ENCODE measurements at places on chromosomes 16 and 17. TPM values are rescaled to one million over a fixed set of nuclear protein-coding genes. Genes with fewer than 3 reads are reported as not detected.

The ASPHD1 gene
- 14.2 TPM for total RNA-seq

The LITAFD gene
- not detected for total RNA-seq

The SLC12A4 gene
- 50.7 TPM for total RNA-seq

The PNMT gene
- total RNA-seq: not detected

The KRTAP2-3 gene
- total RNA-seq: 11.6 TPM

The SLFN14 gene
- not detected for total RNA-seq

The PRAC1 gene
- total RNA-seq: not detected

The KRT32 gene
- not detected for total RNA-seq

The GUCY2D gene
- not detected for total RNA-seq

The C1QTNF8 gene
- not detected for total RNA-seq

The IL17C gene
- total RNA-seq: not detected

The HIRIP3 gene
- 9.5 TPM for total RNA-seq

The PPY gene
- total RNA-seq: not detected

The TMC5 gene
- 0.36 TPM for total RNA-seq

The CYGB gene
- 49.9 TPM for total RNA-seq

The FCSK gene
- 21.8 TPM for total RNA-seq

DNA sequence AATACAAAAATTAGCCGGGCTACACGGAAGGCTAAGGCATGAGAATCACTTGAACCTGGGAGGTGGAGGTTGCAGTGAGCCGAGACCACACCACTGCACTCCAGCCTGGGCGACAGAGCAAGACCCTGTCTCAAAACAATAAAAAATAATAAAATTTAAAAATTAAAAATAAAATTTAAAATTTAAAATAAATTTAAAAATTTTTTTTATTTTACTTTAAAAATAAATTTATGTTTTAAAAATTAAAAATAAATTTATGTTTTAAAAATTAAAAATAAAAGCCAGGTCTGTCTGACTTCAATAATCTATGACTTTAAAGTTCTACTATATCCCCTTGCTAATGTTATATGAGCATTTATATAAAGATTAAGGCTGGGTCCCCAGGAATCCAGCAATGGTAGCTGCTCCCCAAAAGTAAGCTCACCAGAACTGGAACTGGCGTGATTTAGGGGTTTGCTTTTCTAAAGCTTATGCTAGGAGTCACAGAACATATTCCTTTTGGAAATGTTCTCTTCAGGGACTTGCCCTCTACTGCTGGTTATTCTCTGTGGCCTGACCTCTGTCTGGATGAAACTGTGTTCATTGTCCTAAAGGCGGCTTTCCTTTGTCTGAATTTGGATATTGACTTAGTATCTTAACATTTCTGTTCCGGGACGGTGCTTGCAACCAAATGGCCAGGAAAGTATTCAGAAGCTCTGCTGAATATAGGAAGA is 140.2 kb upstream of the NOL11 start:
- no peak for DNase-seq

GRCh38 chr16:35258381-35258780 is 1799.0 kb downstream of the TP53TG3F start:
- no peak for DNase-seq

- DNase-seq: no peak
These were observed 168.4 kb downstream of the RAB11FIP4 start for GRCh38 chr17:31559584-31560501.

GRCh38 chr16:49377196-49377755 is 3.7 kb downstream of the C16orf78 start:
- DNase-seq: no peak

DNA sequence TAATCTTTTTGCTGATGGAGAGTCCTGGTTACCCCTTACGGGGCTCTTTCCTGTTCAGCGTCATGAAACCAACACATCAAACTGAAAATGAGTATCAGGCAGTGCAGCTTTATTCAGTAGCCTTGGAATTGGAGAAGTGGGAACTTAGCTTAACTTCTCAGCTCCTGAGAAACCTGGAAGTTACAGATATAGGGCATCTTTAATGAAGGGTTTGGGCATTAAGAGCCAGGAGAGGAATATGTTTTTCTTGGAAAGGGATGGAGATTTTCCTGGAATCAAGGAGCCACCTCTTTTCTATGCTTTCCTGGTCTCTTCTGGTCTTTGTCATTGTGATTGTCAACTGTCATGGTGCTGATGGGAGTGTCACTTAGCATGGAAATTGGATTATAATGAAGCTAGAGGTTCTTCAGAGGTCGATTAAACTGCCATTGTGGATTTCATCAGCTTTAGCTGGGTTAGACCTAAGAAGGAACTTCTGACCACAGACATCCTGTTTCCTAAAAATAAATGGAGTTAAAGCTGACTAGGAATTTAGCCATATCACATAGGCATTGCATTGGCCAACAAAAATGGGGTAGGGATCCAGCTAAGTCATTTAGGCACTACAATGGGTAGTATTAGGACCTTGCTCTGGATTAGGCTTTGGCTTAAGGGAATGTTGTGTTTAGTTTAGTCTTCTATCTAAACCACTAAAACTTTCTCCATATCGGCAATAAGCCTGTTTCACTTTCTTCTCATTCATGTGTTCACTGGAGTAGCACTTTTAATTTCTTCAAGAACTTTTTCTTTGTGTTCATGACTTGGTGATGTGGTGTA is 186.4 kb downstream of the BCAS3 start:
- no peak for DNase-seq

DNA sequence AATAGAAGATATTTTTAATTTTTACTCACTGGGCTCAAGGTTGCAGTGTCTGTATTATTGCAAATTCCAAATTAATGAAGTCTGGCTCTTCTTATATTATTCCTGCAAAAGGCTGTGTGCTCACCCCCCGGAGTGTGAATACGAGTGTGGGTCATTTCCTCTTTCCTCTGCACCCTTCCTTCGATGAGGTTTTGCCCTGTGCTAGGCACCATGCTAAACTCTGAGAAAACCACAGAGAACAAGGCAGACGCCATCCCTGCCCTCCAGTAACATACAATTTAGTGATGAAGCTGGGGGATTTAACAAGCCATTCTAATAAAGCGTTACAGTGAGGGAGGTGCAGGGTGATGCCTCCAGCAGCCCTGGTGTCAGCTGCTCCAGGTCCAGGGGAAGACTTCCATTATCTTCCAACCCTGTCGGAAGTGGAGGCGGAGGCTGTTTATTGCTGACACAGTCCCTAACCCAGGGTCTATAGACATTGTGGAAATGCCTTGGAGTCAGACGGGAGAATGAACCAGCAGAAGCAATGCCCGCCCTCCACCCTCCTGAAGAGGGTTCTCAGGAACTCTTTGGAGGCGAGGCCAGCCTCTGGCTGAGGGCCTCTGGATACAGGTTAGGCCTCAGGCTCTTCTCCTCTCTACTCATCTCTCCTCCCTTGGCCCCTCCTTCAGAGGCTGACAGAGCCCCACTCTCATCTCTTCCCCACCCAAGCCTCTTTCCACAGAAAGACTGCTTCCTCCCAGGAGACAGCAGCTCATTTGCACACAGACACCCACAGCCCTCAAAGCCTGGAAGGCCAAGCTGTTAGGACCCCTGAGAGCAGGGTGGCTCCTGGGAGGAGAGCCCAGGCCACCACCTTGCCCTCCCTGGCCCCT is 2.0 kb upstream of the ACE start:
- no peak for DNase-seq

GRCh38 chr17:4565209-4566141 is 5.1 kb upstream of the GGT6 start:
- no peak for DNase-seq

- DNase-seq: no peak
These were observed 4.7 kb downstream of the MNT start for GRCh38 chr17:2396192-2396567.

DNA sequence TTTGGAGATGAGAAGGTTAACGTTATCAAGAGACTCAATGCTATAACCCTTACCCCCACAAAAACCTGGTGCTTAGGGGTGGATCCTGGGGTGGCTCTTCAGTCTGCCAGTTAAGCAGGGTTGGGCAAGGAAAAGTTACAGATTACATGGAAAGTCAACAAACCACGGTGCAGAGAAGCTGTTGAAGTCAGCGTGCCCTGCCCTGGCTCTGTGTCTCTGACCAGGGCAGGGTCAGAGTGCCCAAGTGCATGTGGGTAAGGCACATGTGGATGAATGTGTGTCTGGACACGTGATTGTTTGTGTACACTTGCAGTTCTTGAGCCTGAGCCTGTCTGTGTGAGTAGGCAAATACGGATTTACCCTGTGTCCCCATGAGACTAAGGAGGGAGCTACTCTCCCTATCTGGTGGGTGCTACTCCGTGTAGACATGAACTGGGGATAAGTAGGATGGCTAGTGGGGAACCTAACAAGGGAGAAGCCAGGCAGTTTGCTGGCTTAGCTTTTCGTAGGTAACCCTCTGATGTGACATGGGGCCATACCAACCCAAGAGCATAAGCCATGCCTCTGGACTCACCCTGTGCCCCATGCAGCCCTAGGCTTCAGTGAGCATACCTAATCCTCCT is 5.5 kb downstream of the IGFBP4 start:
- DNase-seq: peak; percentile 82

DNA sequence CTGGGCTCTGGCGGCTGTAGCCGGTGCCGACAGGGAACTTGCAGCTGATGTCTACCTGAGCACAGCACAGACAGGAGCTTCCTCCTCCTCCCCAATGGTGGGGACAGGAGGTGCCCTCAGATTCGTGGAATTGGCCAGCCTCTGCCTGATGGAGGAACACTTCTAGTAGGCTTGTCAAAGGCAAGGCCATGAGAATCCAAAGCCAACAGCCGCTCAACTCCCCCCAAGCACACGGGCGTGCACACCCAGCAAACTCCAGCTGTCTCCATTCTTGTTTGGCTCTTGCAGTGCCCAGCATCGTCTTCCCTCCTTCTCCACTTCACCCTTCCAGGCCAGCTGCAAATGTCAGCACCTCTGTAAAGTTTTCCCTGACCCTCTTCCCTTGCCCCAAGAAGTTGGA is 35.1 kb downstream of the SCNN1G start:
- DNase-seq: no peak

- no peak for DNase-seq
These were observed 1.7 kb downstream of the NRN1L start for GRCh38 chr16:67886387-67886786.

- DNase-seq: no peak
These were observed 62.4 kb downstream of the VAT1L start for GRCh38 chr16:77850636-77851333.

- no peak for DNase-seq
These were observed 14.2 kb upstream of the KREMEN2 start for GRCh38 chr16:2949705-2950352.

GRCh38 chr16:18832006-18832405 is 30.7 kb upstream of the ARL6IP1 start:
- no peak for DNase-seq

DNA sequence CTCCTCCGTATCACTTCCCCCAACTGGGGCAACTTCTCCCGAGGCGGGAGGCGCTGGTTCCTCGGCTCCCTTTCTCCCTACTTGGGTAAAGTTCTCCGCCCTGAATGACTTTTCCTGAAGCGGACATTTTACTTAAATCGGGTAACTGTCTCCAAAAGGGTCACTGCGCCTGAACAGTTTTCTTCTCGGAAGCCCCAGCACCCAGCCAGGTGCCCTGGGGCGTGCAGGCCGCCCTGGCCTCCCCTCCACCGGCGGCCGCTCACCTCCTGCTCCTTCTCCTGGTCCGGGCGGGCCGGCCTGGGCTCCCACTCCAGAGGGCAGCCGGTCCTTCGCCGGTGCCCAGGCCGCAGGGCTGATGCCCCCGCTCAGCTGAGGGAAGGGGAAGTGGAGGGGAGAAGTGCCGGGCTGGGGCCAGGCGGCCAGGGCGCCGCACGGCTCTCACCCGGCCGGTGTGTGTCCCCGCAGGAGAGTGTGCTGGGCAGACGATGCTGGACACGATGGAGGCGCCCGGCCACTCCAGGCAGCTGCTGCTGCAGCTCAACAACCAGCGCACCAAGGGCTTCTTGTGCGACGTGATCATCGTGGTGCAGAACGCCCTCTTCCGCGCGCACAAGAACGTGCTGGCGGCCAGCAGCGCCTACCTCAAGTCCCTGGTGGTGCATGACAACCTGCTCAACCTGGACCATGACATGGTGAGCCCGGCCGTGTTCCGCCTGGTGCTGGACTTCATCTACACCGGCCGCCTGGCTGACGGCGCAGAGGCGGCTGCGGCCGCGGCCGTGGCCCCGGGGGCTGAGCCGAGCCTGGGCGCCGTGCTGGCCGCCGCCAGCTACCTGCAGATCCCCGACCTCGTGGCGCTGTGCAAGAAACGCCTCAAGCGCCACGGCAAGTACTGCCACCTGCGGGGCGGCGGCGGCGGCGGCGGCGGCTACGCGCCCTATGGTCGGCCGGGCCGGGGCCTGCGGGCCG is 1.6 kb downstream of the HIC1 start:
- no peak for DNase-seq

GRCh38 chr17:49191917-49192741 is 18.2 kb downstream of the GNGT2 start:
- peak; percentile 43 for DNase-seq

GRCh38 chr16:19348578-19349315 is 63.2 kb downstream of the CLEC19A start:
- DNase-seq: no peak

- no peak for DNase-seq
These were observed 50.0 kb downstream of the MRTFB start for GRCh38 chr16:14121142-14121541.

- no peak for DNase-seq
These were observed 4.3 kb upstream of the HES7 start for GRCh38 chr17:8128125-8128784.

GRCh38 chr17:28744104-28744971 is 527 bp downstream of the TRAF4 start:
- DNase-seq: no peak

GRCh38 chr17:64470625-64471024 is 21.7 kb downstream of the MILR1 start:
- DNase-seq: no peak

GRCh38 chr17:29588562-29589411 is 661 bp downstream of the GIT1 start:
- no peak for DNase-seq

DNA sequence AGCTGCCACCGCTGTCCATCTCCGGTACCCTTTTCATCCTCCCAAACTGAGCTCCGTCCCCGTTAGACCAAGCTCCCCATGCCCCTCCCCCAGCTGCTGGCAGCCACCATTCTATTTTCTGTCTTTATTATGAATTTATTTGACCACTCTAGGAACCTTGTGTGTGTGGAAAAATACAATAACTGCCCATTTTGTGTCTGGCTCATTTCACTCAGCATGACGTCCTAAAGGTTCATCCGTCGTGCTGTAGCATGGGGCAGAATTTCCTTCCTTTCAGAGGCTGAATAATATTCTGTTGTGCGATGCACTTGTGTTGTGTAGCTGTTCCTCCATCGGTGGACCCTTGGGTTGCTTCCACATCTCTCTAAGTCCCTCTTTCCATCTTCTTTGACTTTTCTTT is 263.1 kb downstream of the SEC14L1 start:
- no peak for DNase-seq

DNA sequence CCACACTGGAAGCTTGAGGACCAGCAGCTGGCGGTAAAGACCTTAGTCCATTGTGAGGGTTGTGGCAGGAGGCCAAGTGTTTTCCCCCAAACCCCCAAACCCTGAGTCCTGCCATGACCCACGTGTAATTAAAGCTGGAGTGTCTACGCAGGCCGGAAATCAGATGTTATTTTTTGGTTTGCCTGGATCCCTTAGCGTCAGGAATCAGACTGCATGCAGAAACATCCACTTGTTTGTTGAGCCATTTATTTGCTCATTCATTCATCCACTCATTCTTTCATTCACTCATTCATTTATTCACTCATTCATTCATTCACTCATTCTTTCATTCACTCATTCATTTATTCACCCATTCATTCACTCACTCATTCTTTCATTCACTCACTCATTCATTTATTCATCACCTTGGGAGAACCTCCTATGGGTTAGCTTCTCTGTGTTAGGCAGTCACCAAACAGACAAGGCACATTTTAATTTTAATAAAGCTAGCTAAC is 313.1 kb downstream of the MAF start:
- no peak for DNase-seq

- DNase-seq: no peak
These were observed 237.3 kb downstream of the CCDC182 start for GRCh38 chr17:57507828-57508227.

All from epithelial cell of proximal tubule (primary cell).